Left renal cortex interstitium (tissue), 4 donors: ENCODE measurements at places on chromosomes 2 and 18.

DNA sequence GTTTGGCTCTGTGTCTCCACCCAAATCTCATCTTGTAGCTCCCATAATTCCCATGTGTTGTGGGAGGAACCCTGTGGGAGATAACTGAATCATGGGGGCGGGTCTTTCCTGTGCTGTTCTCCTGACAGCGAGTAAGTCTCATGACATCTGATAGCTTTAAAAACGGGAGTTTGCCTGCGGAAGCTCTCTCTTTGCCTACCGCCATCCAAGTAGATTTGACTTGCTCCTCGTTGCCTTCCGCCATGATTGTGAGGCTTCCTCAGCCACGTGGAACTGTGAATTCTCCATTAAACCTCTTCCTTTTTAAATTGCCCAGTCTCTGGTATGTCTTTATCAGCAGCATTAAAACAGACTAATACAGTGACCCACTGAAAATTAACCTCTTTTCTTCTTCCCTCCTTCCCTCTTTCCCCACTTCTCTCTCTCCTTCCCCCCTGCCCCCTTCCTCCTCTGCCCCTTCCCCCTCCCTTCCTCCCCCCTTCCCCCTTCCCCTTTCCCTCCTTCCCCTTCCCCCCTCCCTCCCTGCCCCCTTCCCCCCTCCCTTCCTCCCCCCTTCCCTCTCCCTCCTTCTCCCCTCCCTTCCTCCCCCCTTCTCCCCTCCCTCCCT lies 818.8 kb downstream of the SLC4A3 start:
- DNase-seq = no peak

DNA sequence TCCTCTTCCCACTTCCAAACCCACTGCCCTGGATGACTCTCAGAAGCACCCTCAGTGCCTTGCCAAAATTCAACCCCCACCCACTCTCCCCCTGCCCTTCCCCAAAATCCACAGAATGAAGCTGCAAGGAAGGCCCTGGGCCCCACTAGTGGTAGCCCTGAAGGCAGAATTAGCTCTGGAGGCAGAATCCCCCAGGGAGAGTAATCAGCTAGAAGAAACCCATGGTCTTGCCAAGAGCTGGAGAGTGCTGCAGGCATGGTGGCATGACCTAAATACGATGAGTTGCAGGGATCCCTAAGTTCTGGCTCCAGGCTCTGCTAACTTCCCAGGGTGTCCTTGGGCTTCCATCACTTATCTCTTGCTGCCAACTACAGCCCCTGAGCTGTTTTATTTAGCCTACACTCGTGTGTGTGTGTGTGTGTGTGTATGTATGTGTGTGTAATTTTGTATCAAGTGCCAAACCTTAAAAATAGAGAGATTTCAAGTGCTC lies 7.9 kb downstream of the GAD1 start:
- DNase-seq = no peak

GRCh38 chr18:61741881-61742454 lies 150.8 kb downstream of the RNF152 start:
- no peak for DNase-seq

DNA sequence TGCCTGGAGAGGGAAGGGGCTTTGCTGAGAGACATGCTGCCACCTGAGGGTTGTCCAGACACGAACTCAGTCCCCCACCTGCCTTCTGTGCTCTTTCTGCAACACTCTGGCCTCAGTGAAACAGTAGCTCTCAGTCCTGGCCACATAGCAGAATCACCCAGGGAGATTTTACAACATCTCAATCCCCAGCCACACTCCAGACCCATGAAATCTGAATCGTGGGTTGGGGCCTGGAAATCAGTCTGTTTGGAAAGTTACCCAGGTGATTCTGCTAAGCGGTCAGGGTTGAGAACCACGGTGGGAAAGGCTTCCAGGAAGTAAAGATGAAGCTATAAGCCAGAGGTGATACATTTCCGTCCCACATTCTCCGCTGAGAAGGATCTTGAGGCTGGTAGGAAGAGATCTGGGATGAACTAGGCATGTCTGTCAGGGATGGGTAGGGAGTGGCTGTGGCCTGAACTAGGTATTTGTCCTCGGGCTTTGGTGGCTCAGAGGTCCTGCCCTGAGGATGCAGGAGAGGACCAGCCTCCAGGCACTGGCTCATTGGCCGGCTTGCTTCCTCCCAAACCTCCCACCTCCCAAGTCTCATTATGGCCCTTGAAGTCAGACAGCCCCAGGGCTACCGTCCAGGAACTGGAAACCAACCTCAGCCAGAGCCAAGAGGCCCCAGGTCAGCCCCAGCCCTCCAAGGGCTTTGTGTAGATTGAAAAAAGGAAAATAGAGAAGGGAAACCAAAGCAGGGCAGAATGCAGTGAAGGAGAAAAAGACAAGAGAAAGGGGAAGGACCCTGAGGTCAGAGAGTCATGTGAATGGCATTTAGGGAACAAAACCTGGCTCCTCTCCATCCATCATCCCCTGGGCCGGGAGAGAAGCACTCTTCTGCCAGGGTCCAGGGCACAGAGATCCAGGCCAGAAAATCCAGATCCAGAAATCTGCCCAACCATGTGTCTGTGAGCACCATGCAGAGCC lies 119.6 kb downstream of the ZFP36L2 start:
- no peak for DNase-seq
